SW 1271 (cell line): ENCODE measurements at places on chromosomes 2 and 18.

GRCh38 chr2:233794128-233794658 lies 16.1 kb downstream of the MROH2A start:
- no peak for DNase-seq

- DNase-seq: peak; percentile 89
Observed at GRCh38 chr2:101759162-101759561, 61.7 kb downstream of the MAP4K4 start.

DNA sequence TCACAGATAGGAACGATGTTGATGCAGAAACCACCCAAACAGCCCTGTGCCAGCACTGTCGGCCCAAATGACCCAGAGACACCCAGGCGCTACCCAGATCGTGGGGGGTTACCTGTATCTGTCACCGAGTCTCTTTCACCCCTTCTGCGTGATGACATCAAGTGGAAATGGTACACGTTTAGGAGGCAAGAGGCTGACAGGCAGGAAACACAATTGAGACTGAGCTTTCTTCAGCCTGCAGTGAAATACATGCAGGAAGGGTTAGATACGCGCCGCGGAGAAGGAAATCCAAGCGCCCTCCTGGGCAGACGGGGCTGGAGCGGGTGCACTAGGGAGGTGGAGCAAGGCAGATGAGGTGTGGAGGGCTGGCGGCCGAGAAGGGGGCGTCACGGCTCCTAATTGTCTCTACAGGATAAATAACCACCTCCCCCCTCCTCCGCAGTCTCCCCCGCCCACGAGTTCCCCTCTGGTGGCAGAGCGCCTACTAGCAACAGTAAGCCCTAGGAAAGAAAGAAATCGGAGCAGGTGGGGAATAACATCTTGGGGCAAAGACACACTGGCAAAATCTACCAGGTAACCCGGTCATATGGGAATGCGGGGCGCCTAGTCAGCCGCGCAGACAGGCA lies at the start of gene RNF152:
TSS of gene RNF152 (minus strand) at position 325 of the 626 bp plus-strand sequence. CDS start 76,544 bp downstream, outside the sequence.
- no peak for DNase-seq

DNA sequence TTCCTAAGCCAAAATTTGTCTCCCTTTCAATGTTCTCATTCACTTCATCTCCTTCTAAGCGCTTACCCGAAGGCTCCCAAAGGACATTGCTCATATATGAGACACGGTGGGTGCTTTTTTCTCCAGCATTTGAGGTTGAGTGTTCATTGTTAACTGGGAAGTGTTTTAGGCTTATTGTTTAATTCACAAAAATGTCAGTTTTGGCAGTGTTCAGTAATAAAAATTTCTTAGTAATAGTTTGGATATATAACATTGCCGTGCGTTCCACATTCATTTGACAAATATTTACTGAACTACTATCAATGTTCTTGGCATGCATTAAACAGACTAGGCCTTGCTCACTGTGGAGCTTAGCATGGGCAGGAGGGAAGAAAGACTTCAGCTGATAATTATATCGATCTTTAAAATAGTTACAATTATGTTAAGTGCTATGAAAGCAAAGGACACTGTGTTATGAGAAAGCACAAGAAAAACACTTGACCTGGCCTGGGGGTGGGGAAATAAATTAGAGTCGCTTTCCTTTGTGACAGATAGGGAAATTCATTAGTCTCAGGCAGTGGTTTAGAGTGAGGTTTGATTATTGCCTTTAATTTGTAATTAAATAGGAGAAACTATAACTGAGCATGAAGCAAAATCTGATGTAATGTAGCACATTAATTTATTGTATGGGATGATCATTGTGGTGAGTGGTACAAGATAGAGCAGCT lies 82.2 kb upstream of the DOCK10 start:
- no peak for DNase-seq

DNA sequence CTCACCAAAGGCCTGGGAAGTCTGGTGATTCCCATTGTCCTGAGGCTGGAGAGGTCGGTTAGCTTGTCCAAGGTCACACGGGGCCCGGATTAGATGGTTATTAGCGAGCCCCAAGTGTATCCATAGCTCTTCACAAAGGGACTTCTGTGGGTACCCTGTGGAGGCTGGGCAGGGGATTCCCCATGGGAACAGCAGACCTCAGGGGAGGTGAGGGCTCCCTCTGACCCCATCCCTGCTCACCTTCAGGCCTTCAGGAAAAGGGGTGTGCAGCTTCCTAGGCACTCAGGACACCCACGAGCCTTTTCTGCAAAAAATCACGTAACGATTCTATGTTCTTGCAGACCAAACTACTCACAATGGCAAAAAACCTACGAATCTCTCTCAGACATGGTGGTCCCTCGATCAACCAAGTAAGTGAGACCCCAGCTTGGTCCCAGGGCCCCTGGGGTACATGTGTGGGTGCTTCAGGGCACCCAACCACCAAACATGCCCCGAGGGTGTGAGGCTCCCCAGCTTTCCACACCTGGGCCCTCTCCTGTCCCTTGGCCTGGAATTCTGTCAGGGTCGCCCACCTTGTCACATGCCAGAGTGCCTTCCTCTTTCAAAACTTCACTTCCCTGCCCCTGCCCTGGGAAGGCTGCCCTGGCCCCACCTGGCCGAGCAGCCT lies 40.3 kb downstream of the PDIA6 start:
- DNase-seq: no peak

DNA sequence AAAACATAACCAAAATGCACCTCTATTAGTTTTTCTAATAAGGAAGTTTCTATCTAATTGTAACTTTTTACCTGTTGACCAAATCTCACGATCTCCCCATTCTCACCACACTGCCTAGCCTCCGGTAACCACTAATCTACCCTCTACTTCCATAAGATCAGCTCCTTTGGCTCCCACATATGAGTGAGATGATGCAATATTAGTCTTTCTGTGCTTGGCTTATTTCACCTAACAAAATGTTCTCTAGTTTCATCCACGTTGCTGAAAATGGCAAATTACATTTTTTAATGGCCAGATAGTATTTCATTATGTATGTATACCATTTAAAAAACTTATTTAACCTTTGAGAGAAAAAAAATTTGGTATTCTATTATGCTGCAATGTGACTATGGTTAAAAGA lies 379.0 kb upstream of the NXPH2 start:
- no peak for DNase-seq
